ENCODE measurements at places on chromosomes 2 and 18.

- DNase-seq, result no peak
Observed at GRCh38 chr2:51301381-51301780, 269.4 kb upstream of the NRXN1 start.

DNA sequence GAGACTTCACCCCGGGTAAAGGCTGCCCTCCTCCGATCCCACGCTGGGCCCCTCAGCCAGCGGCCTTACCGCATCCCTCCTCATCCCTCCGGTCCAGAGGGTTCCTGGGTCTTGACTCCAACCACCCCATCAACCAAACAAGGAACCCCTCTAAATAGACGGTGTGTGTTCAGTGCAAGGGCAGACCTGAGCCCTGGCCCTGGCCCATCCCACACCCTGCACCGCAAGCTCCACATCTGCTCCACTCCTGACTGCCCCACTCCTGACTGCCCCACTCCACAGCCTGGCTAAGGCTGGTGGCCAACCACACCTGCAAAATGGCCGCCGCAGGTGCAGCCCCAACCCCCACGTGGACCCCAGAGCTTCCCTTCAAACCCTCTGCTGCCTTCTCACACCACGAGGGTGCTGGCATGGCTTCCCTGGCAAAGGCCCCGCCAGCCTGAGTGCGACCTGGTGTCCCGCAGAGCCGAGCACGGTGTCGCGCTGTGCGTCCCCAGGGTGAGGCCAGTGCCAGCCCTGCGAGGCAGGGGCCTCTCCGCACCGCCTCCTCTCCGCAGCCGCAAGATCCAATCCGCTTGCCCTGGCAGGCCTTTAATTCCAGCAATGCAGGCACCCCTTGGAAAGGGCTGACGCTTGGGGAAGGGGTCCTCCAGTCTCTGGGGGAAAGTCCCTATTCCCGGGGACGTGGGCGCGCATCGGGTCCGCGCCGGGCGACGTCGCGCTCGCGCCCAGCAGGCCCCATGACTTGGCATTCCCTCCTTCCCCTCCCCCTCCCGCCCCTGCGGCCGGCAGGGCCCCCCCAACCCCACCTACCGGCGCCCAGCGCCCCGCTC lies 1.5 kb downstream of the KIF1A start:
- no peak for DNase-seq

GRCh38 chr18:49023271-49023937 lies 72.6 kb upstream of the SMAD7 start:
- no peak for DNase-seq

- DNase-seq, result no peak
Observed at GRCh38 chr2:59250307-59250677, 1009.2 kb upstream of the FANCL start.

- no peak for DNase-seq
Observed at GRCh38 chr2:8367833-8368232, 314.0 kb upstream of the ID2 start.

DNA sequence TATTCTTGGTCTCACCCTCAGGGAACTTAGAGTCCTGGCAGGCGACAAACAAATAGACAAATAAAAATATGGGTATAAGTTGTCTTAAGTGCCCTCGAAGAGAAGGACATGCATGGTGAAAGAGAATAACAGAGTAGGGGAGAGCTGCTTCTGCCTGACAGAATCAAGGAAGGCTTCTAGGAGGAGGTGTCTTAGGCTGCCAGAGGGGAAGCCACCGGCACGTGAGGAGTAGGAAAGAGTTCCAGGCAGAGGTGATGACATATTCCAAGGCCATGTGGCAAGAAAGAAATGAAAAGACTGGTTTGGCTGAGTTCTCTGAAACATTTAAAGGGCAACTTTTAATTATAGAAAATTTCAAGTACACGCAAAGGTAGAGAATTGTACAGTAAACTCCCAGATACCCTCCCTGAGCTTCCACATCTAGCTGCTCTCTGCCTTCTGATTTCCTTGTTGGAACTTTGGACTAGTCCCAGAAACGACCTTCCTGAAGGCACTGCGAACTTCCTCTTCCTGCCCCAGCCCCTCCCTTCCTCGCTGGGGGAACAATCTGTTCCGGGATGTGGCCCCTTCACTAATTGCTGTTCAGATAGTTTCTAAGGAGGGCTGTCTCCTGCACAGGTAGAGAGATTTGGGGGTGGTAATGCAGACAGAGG lies 91.7 kb downstream of the DYSF start:
- DNase-seq, result no peak

DNA sequence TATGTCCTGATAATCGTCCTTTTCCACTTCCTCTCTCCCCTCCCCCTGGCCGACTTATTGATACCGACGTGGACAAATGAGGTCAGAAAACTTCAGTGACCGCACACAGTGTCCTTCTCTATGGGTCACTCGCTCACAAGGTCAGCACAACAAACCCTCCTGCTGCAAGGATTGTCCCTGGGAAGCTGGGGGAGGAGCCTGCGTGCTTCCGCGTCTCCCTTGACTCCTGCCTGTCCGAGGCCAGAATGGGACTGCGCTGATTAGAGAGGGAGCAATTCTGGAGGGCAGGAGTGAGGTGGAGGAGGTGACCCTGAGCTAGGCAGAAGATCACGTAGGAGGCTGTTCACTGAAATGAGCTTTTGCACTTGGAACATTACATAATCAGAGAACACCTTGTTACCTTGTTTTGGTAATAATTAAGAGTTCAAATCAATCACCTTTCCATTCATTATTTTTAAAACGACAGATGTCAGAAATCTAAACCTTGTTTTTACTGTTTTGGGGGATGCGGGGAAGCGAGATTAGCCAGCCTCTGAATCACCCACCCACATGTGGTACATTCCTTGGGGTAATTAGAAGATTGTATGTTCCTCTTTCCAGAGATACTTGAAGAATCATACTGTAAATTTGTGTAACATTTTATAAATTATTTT lies 70.6 kb downstream of the CTAGE1 start:
- peak; percentile 8 for DNase-seq

DNA sequence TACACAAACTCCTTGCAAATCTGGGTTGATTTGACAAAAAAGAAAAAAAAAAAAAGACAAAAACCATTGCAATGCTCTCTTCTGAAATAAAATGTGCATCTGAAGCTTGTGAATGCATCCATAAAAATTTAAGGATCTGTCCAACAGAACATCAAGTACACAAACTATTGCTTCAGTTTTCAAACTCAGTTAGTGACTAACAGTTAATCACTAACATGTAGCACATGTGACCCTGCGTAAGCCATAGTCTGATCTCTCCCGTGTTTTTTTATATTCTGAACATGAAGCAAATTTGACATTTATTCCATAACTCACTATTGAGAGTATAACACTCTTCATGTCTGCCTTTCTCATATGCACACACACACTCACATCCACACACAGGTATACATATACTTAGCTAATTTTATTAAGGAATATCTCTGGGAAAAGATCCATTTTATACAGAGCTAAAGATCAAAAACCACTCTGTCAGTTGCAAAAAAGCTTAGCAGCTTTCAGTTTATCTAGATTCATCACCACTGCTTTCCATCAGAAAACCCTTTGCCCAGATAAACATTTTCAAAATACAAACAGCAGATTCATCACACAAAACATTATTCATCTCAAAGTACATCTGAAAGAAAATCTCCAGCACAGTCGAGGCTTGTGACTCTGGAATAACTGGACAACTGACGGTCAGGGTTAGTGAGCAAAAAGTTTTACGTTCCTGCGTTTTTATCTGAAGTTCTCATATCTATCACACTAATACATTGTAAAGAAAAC lies 1000.4 kb upstream of the ACVR2A start:
- no peak for DNase-seq

GRCh38 chr18:79595876-79596374 lies 83.7 kb upstream of the CTDP1 start:
- no peak for DNase-seq

All from GM20000 (cell line).